ENCODE measurements at places on chromosomes 12 and 14.

GRCh38 chr12:2503762-2504161, 291.0 kb upstream of the FKBP4 start:
- no peak for DNase-seq

- no peak for DNase-seq
These were observed 6.1 kb downstream of the SPRING1 start for GRCh38 chr12:116731801-116732200.

- no peak for DNase-seq
These were observed 33.1 kb downstream of the SNRNP35 start for GRCh38 chr12:123491056-123491455.

DNA sequence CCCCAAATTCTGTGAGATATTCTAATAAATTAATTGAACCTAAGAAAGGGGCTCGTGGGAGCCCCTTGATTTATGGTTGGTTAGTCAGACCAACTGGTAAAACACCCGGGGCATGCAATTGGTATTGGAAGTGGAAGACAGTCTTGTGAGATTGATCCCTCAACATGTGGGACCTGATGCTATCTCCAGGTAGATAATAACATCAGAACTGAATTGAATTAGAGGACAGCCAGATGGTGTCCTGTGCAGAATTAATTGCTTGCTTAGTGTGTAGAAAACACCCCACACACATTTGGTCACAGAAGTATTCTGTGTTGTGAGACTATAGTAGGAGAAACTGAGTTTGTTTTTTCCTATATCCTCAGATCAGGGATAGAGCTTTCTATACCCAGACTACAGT, 22.0 kb downstream of the PYROXD1 start:
- DNase-seq, result no peak

DNA sequence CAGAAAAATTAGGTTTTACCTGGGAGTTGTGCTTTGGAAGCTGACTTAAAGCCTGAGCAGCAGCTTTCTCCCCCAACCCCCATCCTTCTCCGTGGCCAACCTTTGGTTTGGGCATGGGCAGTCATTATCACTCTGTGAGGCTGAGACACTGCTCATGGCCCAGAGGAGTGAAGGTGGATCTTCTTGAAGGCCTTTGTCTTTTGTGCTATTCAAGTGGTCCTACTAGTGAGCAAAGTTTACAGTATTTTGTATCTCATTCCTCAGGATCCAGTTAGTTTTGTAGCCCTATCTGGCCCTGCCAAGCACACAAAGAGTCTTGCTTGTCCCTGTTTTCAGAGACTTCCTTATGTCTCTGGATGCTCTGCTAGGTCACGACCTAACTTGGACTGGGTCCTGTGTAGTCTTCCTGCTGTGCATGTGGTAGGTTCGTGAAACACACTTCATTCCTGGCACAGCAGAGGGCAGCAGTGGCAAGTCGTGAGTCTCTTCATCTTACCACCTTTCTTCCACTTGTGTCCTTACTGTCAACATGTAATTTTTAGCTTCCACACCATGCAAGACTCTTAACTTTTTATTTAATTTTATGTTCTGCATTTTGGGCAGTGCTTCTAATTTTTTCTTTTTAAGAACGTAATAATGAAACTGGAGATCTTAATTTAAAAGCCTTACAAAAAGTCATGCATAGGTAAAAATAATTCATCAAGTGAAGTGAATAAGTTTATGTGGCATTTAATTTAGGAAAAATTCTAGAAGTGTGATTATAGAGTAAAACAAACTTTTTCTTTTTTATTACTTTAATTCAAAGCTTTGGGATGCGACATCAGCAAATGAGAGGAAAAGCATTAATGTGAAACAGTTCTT, 53.7 kb downstream of the APAF1 start:
- no peak for DNase-seq

DNA sequence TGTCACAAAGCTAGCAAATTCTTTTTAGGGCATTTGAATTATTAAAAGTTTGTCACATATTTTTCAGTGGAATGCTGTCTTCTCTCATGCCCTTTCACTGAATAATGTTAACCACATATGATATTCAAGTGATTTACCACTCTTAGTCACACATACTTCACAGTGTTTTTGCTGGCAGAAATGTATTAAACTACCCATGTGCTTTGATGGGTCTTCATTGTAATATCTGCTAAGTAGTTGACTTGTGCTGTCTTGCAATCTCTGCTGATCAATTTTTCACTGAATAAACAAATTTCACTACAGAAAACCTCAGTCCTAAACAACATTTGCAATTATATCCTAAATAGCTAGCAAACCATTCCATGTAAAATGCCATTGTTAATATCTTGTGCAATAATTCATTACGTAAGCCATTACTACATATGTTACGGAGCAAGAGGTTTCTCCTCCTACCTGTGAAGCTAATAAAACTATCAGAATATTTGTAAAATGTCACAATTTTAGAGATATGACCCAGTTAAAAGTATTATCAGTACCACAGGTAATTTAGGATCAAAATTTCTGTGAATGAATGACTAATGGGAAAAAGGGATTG, 64.6 kb upstream of the LMO3 start:
- DNase-seq, result no peak

DNA sequence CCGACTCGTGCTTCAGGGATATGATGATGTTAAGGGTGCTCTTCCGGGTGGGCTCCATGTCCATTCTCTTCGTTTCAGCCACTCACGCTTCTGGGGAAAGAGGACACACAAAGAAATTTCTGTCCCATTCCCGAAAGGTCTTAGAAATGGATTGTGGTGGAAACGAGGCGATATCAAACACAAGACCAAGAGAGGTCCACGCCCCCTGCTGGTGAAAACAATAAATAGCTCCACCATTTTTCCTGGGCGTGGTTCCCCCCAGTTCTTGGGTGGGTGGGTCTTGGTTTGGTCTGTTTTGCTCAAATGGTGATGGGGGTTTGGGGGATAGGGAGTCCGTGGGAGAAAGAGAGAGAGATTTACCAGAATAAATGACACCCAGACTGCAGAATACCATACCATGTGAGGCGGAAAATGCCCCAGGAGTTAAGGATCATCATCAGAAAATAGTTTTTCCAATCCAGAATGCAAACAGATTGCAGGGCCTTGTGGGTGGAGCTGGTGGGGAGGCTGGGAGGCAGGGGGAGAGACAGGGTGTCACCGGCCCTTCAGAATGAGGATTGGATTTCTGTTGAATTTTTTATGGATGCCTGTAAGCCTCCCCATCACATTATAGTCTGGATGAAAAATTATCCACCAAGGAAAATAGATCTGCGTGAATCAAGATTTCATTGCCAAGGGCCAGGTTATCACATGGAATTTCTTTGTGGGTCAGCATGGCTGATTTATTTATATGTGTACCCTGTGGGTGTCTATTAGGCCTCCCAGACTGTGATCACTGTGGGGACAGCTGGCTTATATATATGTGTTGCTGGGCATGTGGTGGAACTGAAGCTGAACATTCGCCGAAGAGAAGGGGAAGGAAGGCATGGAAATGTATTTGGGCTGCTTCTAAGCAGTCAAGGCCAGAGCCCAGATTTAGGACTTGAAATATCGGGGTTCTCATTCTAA, 55.8 kb downstream of the SRRM4 start:
- no peak for DNase-seq

DNA sequence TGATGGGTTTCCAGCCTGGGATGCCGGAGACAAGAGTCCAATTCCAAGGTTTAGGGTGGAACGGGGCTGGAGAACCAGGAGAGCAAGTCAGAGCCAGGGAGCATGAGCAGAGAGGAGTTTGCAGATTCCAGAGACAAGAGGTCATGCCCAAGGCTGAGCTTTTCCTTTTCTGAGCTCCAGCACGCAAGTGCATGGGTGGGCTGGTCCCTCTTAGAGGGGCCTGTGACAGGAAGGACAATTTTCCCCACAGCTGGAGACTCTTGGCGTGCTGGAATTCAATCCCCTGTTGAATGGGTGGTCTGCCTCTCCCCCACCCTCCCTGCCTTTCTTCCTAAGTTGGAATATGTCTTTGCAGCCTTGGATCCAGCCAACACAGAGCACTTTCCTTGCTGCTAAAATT, 431.9 kb downstream of the BCL11B start:
- no peak for DNase-seq

DNA sequence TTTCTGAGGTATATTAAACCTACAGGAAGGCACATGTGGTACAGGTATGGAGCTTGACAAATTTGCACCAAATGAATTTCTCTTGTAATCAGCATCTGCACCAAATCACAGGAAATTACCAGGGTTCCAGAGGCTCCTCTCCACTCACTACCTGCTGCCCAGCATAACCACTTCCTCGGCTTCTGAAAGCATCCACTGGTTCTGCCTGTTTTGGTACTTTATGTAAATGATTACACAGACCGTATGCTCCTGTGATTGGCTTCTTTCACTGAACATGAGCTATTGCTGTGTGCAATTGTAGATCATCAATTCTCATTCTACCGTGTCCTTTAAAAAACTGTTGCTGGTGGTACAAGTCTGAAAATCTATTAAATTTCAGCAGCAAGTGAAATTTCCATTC, 522.1 kb downstream of the TMEM132D start:
- no peak for DNase-seq

DNA sequence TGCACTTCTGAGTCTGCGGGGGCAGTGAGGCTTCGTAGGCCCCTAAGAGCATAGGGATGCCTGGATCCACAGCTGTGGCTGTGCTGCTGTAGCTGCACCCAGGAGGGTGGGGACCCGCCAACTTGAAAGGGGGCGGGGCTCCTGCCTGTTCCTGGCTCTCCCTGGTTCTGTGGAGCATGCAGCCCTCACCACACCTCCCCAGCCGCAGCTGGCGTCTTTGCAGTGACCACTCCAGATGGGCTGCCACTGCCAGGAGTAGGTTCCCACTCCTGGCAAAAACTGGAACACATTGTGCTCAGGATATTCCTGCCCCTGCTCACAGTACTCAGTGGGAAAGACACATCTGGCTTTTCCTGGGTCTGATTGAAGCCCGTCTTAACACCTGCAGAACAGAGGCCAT, 35.8 kb downstream of the TIMELESS start:
- no peak for DNase-seq

GRCh38 chr14:32559590-32559989, 230.5 kb downstream of the AKAP6 start:
- DNase-seq, result no peak

DNA sequence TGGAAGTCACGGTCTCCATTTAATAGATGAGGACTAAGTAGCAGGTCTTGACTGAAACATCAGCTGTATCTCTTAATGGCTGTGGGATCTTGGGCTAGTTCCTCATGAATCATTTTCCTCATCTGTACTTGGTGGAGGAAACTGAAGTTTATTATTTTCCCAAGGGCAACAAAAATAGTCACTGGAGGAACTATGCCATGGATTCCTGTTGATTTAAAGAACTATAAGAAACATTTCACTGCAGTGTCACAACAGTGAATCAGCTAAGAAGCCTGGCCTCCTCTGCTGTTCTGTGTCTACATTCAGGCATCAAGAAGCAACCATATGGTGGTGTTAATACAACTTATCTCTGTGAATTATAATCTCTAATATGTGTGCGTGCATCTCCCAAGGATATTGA, 200.5 kb downstream of the STXBP6 start:
- no peak for DNase-seq

- DNase-seq, result no peak
These were observed 130.1 kb upstream of the HIF1A start for GRCh38 chr14:61565181-61565580.

GRCh38 chr14:58272588-58273372, 25.6 kb upstream of the ARID4A start:
- no peak for DNase-seq

GRCh38 chr12:109999983-110000505, 814 bp downstream of the ANKRD13A start:
- no peak for DNase-seq

Data from left renal cortex interstitium (tissue), 4 donors.